ENCODE measurements at places on chromosomes 11 and 22.

- peak; percentile 48 for DNase-seq
These were observed 97.1 kb upstream of the CARD18 start for GRCh38 chr11:105236664-105237063.

DNA sequence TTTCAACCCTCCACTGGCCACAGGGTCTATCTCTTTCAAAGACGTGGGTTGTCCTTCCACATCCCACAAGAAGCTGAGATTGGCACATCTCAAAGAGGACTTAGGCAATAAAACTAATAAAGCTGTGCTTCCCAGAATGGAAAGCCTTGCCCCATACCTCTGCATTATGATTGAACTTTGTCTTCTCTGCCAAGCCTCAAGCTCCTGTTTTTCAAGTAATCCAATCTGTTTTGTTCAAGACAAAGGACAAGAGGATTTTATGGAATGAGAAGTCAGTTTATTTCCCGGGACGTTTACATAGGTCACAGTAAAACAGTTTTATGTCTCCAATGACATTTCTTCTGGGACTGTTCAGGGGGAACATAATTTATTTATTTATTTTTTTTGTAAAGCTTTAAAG, 108.4 kb downstream of the GALNT18 start:
- no peak for DNase-seq

GRCh38 chr11:75182664-75183063, 31.8 kb downstream of the SLCO2B1 start:
- no peak for DNase-seq

- DNase-seq = no peak
These were observed 33.3 kb downstream of the MOV10L1 start for GRCh38 chr22:50123119-50123518.

- DNase-seq = no peak
These were observed 175.2 kb downstream of the SBF2 start for GRCh38 chr11:10118865-10119264.

- no peak for DNase-seq
These were observed 18.3 kb upstream of the TTLL12 start for GRCh38 chr22:43205261-43205691.

- DNase-seq = no peak
These were observed 94.5 kb downstream of the MICAL3 start for GRCh38 chr22:17929909-17930308.

DNA sequence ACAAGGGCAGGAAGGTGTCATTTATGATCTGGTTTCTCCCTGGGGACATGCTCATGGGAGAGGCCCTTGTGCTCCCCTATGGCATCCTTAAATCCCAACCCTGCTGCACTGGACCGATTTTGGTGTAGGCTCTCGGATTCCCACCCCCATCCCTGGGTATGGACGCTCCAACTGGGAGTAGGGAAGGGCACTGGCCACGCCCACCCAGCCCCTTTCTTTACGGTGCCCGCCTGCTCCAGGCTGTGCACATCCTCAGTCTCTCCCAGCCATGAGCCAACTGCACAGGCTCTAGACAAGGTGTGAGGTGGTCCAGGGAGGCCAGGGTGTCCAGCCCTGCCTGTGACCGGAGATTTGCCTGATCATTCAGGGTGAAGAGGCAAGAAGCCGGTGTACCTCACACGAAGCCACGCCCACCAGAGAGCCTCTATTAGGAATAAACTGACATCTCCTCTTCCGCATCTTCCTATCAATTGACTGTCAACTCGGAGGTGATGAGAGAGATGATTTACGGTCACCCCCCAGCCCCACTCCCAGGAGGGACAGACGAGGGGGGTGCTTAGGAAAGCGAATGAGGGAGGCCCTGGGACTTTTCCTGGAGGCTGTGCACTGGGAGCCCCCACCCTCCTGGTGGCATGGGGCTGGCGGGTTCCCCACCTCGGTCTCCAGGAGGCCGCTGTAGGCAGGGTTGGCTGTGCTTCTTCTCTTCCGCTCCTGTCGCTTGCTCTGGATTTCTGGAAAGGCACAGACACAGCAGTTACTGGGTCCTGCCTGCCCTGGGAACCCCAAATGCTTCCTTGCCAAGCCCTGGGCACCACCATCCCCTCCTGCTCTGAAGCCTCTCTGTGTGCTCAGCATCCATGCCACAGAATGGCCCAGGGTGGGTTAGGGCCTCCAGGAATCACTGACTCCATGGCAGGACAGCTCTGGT, 116.7 kb downstream of the PHF21B start:
- no peak for DNase-seq

DNA sequence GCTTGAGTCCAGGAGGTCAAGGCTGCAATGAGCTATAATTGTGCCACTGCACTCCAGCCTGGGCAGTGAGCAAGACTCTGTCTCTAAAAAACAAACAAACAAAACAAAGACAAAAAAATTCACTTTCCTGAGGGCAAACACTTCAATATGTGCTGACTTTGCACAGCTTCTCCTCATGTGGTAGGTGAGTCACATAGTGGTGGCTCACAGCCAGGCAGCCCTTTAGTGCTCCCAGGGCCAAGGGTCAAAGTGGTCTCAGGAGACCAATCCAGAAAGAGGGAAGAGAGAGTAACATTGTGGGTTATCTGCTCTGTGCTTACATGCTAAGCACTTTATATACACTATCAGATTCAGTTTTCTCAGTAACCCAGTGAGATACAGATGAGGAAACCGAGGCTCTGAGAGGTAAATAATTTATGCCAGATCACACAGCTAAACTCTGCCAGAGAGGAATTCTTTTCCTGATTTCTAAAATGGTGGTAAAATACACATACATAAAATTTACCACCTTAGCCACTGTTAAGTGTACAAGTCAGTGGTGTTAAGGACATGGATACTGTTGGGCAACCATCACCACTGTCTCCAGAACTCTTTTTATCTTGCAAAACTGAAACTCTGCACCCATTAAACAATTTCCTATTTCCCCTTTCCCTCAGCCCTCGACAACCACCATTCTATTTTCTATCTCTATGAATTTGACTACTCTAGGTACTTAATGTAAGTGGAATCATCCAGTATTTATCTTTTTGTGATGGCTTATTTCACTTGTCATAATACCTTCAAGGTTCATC, 231.7 kb upstream of the NARS2 start:
- no peak for DNase-seq

GRCh38 chr22:32994898-32995297, 63.3 kb downstream of the SYN3 start:
- no peak for DNase-seq

DNA sequence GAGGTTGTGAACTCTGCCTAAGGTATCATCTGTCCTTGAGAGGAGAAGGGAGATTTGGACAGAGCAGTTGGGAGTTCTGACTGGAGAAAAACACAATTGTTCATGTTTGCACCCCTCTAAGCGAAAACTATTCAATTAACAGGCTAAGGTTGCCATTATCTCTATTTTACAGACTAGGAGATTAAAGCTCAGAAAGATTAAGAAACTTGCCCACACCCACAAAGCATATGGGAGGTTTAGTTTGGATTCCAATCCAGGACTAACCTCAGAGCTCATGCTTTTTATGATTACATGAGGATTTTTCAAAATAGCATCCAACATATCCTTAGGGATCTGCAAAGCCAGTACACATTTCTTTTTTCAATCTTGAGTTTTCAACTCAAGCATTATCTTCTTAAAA, 22.0 kb downstream of the GAB2 start:
- no peak for DNase-seq
